Activated naive CD4-positive, alpha-beta T cell treated with Interleukin-2 at 50 U/mL for 16 hours (primary cell): ENCODE measurements at places on chromosomes 2 and 18.

DNA sequence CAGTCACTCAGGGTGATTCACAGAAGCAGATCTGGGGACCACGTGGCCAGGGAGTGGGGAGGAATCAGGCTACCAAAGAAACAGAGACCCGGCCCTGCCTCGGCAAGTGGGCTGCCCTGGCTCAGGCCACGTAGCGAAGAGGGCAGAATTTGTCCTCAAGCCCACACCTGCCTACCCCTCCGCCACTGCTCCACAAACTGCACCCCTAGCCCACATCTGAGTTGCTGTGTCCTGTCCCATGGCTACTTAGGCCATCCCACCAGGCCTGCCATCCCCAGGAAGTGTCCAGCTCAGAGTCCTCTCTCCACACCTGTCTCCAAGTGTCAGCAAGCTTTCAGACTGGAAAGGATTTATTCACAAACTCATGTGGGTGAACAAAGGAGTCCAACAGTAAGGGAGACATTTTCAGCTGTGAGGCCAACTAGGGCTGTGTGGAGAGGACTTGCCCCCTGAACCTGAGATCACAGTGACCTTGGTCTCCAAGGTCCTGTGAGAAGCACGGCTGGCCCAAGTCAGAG, 31.7 kb upstream of the ASPRV1 start:
- no peak for DNase-seq

DNA sequence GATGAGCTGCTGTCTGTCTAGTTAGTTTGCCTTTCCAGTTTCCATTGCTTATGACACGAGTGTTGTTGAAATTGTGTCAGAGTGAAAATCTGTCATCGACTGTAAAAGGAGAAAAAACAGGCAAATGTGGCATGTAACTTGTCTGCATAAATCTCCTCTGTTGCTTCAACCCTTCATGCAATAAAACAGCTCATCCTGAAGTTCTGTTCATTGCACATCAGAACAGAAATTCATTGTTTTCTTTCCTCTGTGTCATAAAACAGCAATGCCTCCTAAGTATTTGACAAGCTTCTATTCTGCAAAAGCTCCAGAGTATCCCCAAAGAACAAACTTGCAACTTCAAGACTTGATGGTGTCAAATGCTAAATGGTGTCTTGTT, 432.1 kb downstream of the MEIS1 start:
- no peak for DNase-seq

- DNase-seq = no peak
These were observed 9.0 kb downstream of the CCDC85A start for GRCh38 chr2:56192664-56193305.

- DNase-seq = peak; percentile 12
These were observed 138.9 kb upstream of the NABP1 start for GRCh38 chr2:191539068-191539467.

GRCh38 chr2:181774685-181775084, 94.4 kb upstream of the NEUROD1 start:
- DNase-seq = no peak

GRCh38 chr2:102770506-102770905, 8.7 kb downstream of the TMEM182 start:
- DNase-seq = no peak

- DNase-seq = no peak
These were observed 47.6 kb downstream of the RPL37A start for GRCh38 chr2:216546241-216546640.

GRCh38 chr2:54000524-54000923, 29.7 kb upstream of the PSME4 start:
- DNase-seq = no peak

GRCh38 chr2:71860381-71860926, 287.2 kb downstream of the CYP26B1 start:
- no peak for DNase-seq

DNA sequence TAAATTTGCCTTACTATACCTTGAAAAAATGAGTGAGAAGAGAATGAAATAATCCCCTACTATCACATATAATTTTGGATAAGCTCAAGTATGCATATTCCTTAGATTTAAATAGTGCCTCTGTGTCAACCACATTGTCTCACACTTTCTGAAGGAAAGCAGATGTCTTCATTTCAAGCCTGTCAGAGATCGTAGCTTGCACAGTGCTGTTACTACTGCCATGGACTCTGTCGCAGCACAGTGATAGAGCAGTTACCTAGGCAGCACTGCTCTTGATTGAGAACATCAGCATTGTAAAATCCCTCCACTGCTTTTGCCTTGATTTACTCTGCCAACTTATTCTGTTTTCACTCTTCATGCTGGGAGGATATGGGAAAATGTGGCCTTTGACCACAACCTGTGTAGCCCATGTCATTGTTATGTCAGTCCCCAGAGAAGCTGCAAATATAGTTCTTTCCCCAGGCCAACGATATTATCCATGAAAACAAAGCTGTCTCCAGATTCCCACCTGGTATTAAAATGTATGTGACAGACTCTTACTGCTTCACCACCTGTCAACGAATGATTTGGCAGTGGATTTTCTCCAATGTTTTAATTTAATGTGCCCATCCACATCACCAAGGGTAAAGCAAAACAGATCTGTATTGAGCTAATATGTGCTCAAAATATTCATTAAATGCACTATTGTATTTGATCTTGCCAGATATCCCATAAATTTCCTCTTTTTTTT, 675.7 kb downstream of the METTL4 start:
- no peak for DNase-seq

- peak; percentile 42 for DNase-seq
These were observed 7.5 kb upstream of the YPEL5 start for GRCh38 chr2:30139131-30139870.

- no peak for DNase-seq
These were observed 85.4 kb downstream of the MYL12B start for GRCh38 chr18:3347286-3347803.
